Naive thymus-derived CD8-positive, alpha-beta T cell (primary cell): ENCODE measurements at places on chromosomes 3 and 15. TPM values are rescaled to one million over a fixed set of nuclear protein-coding genes. Genes with fewer than 3 reads are reported as not detected.

DNA sequence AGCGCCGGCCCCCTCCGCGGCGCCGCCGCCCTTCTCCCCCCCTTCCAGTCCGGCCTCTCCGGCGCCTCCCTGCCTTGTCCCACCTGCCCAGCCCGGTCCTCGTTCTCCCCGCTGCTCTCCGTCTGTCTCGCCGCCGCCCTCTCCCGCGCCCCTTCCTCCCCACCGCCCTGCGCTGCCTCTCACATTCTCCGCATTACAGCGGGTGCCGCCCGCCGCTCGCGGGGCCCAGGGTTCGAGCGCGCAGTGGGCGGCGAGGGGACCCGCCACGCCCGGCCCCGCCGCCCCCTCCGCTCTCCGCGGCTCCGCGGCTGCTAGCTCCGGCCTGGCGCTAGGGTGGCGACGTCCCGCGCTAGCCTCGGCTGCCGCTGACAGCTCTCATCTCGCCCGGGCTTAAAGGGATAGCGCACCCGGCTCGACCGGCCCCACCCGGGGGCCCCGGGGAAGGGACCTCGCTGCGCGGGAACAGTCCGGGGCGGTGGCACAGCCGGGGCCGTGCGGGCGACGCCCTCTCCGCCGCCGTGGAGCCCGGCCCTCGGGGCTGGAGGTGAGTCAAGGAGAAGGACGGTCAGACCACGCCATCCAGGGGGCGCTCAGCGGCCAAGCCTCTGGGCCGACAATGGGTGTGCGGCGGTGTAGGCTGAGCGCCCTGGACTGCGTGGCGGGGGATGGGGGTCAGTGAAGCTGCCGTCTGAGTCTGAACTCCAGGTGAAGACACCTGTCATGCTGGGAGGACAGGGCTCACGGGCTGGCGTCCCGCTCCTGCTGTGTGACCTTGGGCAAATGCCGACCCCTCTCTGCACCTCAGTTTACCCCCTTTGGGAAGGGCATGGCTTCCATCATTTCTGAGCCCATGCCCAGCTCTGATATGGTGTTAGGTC is 187.4 kb upstream of the LINGO1 start:
- no peak for DNase-seq

GRCh38 chr3:119350114-119350513 is 55.9 kb downstream of the ARHGAP31 start:
- DNase-seq = no peak

GRCh38 chr3:127736801-127737539 is 64.2 kb downstream of the ABTB1 start:
- no peak for DNase-seq

DNA sequence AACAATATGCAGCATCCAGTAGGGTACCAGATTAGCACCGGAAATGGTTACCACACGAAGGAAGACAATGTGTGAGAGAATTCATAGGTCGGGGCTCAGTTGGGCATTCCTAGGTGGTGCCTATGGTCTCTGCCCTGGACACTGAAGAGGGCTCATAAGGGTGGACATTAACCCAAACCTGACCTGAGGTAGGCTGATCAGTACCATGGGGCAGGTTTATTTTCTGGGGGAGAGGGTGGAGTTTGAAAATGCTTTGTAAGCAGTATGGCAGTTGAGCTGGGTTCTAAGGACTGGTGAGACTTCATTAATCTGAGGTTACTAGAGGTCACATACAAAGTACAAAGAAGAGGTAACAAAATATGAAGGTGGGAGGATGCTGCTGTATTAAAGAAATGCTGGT is 68.4 kb downstream of the RPL22L1 start:
- DNase-seq = no peak

GRCh38 chr3:30752970-30753369 is 141.5 kb downstream of the GADL1 start:
- no peak for DNase-seq

- no peak for DNase-seq
These were observed 115.6 kb downstream of the GREM1 start for GRCh38 chr15:32833379-32833821.

PLSCR2 gene
- total RNA-seq = not detected

DUOX1 gene
- not detected for total RNA-seq

LRRC57 gene
- 17.1 TPM for total RNA-seq
